ENCODE measurements at places on chromosomes 2 and 18.

- no peak for DNase-seq
Measured at GRCh38 chr18:58590254-58590653, 38.6 kb downstream of the ALPK2 start.

GRCh38 chr2:219287580-219288265 lies 8.6 kb downstream of the DNAJB2 start:
- no peak for DNase-seq

GRCh38 chr2:60092781-60093180 lies 460.7 kb downstream of the BCL11A start:
- DNase-seq, result no peak

- DNase-seq, result no peak
Measured at GRCh38 chr2:241007880-241008710, 9.7 kb downstream of the SNED1 start.

DNA sequence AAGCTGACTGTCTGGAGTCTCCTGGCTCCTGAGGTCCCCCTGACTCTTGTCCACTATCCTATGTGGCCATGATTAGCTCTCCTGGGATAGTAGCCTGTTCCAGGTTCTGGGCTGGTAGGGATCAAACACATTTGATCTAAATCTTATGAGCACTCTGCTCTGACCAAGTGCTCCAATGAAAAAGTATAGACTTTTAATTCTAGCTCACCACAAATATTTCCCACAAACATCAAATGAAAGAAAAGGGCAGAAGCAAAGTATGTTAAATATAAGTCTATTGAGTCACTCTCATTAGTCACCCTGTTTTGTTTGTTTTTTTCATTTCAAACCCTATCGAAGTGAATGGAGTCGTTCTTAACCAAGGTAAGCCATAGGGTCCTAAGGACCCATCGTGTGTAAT lies 39.7 kb upstream of the NEDD4L start:
- no peak for DNase-seq

DNA sequence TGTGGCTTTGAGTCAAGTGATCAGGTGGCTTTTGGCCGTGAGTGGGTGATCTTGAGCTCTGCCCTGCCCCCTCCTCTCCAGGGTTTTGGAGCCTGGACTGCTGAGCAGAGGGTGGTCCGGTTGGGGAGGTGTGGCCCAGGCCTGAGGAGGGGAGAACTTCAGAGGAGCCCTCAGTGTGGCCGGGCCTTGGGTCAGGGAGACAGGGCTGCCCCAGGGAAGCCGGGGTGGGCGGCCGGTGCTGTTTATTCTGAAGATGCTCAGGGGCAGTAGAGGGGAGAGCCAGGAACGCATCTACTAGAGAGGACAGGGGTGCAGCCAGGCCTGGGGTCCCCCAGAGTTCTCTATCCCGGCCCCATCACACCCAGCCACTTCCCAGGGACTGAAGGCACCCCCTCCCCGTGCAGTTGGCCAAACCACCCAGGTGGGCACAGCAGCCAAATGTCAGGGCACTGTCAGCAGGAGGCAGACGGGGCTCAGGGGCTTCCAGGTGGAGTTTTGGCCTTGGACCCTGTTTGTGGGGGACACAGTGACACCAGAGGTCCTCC lies 963 bp downstream of the ERFE start:
- DNase-seq, result no peak

All from stimulated activated CD4-positive, alpha-beta T cell treated with anti-CD3 and anti-CD28 coated beads, Interleukin-4, amount 100 ng/mL, for 1 hour (primary cell).